ENCODE measurements at places on chromosomes 11 and 22. TPM values are rescaled to one million over a fixed set of nuclear protein-coding genes. Genes with fewer than 3 reads are reported as not detected.

Gene GCAT
- 21.3 TPM for total RNA-seq

Gene CECR2
- 0.18 TPM for total RNA-seq

Gene CRYBA4
- total RNA-seq, result not detected

Gene PRG3
- total RNA-seq, result not detected

Gene DNAJB7
- total RNA-seq, result not detected

Gene METTL15
- total RNA-seq, result 13.0 TPM

Gene OR5T2
- total RNA-seq, result not detected

Gene NOX4
- total RNA-seq, result not detected

Gene LRRC75B
- 0.98 TPM for total RNA-seq

Gene DEFB131B
- total RNA-seq, result not detected

Gene OR8J1
- total RNA-seq, result not detected

Gene OAF
- 1.6 TPM for total RNA-seq

Gene OR10A3
- not detected for total RNA-seq
